Retinal pigment epithelial cell (primary cell): ENCODE measurements at places on chromosomes 12 and 14.

- DNase-seq, result no peak
These were observed 334.0 kb upstream of the FLRT2 start for GRCh38 chr14:85195872-85196477.

DNA sequence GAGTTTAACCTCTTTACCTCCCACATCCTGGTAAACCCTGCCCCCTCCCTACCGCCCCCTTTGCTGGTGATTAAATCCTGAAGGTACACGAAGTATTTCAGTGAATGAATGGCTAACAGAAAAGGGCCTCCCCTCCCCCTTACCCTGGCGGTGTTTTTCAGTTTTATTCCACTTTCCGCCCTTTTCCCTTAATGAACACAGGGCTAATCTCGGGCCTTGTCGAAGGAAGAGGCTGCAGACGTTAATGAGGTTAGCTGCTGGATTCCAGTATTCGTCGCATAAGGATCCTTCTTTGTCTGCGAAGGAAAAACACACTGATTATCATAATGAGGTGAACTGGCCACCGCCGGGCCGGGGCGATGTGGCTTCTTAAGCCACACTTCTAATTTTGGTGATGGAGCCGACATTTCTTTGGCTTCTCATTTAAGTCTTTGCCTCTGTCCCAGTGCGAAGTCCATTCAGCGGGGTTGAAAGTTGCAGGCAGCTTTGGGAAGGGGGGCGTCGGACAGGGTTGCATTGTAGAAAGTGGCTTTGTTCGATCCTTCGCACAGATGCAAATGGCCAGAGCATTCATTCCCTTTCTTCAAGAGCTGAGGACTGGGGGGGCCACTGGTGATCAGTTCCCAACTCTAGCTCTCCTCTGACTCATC is 6.5 kb downstream of the MEG3 start:
- no peak for DNase-seq

DNA sequence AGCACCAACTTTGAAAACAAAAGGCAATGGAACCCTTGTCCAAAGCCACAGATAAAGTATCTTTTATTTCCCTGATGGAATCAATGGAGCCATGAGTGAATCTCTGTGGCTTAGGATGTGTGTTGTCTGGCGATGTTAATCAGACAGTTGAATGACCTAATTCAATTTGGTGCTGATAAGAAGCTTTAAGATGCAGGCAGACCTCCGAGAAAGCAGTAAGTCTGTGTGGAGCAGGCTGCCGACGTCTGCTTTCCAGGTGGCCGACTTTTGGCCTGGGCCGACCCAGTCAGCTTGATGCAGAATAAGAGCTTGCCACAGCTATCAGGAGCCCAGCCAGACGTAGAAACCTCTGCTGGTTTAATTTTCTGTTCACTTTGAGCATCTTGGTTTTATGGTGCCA is 21.1 kb upstream of the TMEM132C start:
- DNase-seq, result no peak

GRCh38 chr14:95956601-95957460 is 80.2 kb downstream of the TUNAR start:
- no peak for DNase-seq
